ENCODE measurements at places on chromosomes 2 and 18.
A peak's percentile ranks its signal among the peaks of the same experiment; 100 is the strongest.

GRCh38 chr18:33647365-33647764 lies 69.3 kb downstream of the ASXL3 start:
- no peak for DNase-seq

DNA sequence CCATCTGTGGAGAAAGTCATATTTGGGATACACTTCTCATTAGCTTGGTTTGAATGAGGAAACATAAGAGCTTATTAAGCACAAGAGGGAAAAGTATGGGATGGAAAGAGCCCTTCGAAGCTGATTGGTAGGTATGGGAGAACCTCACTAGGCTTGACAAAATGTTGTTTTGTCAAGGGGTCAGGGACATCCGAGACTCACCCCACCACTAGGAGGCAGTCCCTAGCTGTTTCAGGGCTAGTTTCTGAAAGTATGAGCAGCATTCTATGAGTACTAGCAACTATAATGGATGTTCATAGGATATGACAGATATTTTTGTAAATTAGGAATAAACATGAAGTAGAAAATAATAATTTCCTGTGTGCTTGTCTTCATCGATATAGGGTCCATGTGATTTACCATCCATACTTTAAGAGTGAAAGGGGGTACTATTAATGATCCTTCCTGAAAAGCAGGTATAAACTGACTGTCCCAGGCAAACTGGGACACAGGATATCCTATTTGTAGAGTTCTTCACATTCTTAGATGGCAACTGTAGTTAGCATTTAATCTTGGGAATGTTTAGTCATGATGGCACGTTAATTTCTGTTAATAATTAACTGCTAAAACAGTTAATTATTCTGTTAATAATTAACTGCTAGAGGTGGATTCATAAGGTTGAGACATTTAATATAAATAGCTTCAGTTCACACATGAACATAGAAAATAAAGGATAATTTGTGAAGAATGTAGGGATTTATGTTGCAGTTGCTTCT lies 28.4 kb downstream of the OTX1 start:
- DNase-seq, result no peak

GRCh38 chr2:231191896-231192872 lies 6.2 kb upstream of the ARMC9 start:
- DNase-seq, result no peak

DNA sequence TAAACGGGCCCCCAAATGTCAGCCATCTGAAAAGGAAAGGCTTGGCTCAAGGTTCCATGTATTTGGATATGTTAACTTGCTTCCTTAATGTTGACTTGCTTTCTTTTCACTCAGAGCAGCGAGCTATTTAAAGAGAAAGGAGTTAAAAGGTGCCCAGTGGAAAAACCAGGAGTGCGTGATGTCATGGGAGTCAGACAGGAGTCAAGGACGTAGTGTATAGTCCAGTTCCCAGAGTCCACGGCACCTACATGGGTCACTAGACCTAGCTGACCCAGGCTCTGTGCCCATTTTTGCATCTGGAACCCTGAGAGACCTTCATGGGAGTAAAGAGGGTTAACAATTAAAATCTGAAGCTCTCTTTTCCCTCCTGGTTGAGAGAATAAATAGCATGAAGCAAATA lies 19.8 kb downstream of the SLC3A1 start:
- no peak for DNase-seq

DNA sequence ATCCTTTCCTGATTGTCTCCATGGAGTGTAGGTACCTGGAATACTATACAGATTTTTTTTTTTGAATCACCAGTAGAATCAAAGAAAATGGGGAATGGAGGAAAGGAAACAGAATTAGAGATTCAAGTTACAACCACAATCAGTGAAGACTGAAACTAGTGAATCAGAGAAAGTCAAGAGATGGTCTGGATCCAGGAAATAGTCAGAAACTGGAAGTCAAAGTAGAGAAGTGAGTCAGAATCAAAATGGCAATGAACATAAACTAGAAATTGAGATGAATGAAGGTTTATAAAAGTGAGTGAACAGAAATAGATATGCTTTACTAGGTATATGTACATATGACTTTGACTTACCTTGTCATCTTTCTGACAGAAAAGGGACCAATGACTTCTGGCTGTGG lies 579.0 kb downstream of the PLCL1 start:
- DNase-seq, result no peak

DNA sequence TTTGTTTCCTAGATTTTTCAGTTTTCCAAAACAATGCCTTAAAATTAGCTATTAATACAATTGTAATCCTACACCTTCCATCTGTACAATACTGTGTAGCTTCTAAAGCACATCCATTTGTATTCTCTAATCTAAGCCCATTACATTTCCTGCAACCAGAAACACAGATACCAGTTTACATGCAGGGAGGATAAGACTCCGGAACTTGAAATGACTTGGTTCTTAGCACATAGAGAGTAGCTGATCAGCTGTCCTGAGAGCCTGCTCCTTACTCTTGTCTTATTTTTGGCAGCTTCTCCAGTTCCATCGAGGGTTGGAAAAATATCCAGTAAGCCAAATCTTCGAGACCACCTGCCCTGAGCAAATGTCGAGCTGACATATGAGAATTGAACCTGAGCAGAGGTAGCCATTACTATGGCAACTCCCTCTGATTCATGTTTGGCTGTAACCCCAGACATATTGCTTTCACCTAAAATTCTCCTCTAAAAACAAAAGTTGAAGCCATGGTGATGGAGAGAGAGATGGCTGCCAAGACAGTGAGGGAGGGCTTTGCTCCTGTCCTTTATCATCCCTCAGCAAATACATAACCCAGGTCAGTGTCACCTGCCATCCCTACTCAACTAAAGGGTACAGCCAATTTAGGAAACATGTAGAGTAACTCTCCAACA lies 542.8 kb downstream of the IRS1 start:
- DNase-seq, result no peak

DNA sequence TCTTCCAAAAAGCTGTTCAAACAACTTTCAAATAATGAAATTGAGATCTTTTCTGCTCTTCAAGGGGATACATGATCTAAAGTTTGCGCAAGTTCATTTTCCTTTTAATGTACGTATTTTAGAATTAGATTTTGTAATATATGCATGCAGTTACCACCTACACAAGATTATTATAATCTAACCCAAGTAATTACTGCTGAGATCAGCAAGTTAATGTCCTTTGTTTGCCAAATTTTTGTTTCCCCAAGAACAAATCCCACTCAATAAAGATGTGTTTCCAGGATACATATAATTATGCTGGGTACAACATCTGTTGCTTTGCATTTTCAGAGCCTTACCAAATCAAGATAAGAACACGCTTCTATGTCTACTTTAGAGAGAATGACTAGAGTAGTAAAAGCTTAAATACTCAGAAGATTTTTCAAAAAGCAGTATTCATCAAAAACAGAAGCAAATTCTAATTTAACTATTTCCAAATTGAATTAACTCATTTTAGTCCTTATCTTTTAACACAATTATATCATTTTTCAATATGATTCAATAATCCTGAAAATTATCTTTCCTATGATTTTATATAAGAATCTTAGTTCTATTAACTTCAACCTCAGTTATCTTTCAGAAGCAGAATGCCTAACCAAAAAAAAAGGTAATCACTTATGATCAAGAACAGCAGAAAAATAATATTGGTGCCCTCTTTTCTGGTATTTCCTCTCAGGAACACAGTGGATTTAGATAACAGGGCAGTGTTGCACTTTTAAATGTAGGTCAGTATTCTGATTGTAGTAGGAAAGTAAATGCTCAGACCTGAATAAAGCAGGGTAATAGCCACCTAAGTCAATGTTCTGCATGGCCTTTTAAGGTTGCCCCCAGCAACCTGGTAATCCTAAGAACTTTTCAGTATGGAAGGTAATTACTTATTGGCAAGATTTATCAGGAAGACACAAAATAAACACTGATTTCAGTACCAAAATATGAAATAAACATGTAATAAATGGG lies 28.0 kb downstream of the CERKL start:
- no peak for DNase-seq

GRCh38 chr2:161136696-161137324 lies 23.4 kb upstream of the TANK start:
- no peak for DNase-seq

DNA sequence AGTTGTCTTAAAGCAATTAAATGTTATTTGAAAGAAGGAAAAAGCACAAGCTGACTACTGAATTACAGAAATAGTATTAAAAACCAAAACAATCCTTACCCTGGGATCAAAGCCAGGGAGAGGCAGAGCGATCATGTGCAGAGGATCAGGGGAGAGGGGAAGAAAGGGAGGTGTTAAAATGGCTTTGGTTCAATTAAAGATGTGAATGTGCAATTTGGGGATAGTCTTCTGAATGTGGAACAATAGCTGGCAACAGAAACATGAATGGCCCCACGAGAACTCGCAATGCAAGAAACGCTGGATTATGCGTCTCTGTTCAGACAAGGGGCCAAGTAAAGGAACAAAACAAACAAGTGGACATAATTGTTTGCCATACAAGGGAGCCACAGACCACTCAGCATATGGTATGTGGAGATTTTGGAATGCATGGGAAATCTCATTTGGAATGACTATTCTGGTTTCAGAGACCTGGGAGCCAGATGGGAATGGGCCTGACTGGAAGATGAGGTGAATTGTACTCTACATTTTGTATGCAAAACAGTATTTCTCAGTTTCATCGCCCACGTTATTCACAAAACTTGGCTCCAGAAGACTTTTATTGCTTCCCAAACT lies 155.4 kb downstream of the SLC4A3 start:
- no peak for DNase-seq

- DNase-seq, result peak; percentile 96
Measured at GRCh38 chr2:105746177-105747080, 1.7 kb downstream of the NCK2 start.

DNA sequence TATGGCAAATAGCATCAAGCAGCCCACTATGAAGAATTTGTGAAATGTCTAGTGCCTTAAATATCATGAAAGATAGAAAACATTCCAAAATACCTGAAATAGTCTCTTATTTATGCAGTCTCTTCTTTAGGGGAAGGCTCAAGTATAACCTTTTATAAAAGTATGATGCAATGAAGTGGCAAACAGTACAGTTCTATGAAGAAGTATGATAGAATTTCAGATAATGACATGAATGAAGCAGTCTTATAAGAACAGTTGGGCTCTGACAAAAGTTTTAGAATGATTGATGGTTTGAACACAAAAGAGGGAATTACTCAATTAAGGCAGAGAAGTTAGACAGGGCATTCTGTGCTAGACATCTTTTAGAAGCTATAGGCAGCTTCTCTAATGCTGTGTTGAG lies 1791.8 kb upstream of the PIK3C3 start:
- no peak for DNase-seq

DNA sequence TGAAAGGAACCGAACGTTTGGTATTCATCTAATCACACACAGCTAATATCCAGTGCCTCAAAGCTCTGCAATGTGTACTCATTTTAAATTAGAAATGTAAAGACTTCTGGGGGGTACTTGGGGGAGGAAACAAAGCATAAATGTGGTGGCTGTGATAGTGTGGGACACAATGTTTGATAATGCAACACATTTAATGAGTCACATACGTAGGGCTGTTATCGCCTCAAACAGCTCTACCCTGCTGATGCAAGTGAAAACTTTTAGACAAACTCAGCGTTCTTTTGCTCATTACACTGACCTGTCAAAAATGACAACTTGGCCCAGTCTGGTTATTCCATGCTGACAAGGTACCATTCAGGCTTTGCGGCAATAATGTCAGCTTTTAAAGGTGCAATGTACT lies 1227.1 kb upstream of the CELF4 start:
- DNase-seq, result no peak

GRCh38 chr2:68463287-68463877 lies 3.7 kb downstream of the FBXO48 start:
- DNase-seq, result no peak

GRCh38 chr18:23634692-23635091 lies 28.0 kb downstream of the ANKRD29 start:
- no peak for DNase-seq

DNA sequence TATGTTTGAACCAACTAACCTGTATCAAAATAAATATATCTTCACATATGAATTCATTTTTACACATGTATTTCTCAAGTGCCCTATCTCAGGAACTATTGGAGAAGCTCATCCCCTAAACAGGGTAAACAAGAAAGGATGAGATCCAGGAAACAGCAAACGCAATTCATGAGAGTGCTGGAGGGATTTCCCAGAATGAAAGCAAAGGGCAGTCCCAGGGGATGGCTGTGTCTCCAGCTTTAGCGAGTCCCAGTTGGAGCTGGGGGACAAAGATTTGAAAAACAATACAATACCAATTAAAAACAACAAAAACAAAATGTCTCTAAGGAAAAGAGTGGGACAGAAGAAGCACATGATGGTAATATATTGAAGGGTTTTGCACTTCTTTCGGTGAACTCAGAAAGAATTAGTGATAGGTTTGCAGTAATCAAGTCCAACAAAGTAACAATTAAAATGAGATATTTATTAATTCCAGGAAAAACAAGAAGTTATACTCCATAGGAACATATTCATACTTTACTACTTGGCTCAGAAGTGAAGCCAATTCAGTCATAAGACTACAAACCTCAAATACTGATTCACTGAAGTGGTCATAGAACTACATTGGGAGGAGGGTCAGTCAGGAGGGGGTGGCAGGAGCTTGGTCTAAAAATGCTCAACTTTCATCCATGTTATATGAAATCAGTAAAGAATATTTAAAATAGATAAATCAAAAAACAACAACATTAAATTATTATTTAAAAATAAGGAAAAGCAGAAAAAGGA lies 73.1 kb upstream of the PDE1A start:
- DNase-seq, result no peak

Measured in stimulated activated CD8-positive, alpha-beta memory T cell treated with anti-CD3 and anti-CD28 coated beads, Interleukin-4, amount 100 ng/mL, for 48 hours (primary cell).